ENCODE measurements at places on chromosomes 11 and 22. TPM values are rescaled to one million over a fixed set of nuclear protein-coding genes. Genes with fewer than 3 reads are reported as not detected.

MMP12 gene
- not detected for total RNA-seq

LTO1 gene
- 11.5 TPM for total RNA-seq

GP1BB gene
- 19.0 TPM for total RNA-seq

P2RY6 gene
- 1.0 TPM for total RNA-seq

CRYBB2 gene
- total RNA-seq, result 0.82 TPM

FXYD6 gene
- total RNA-seq, result 78.6 TPM

OR8H1 gene
- not detected for total RNA-seq

OR8J3 gene
- total RNA-seq, result not detected
